D341Med (cell line): ENCODE measurements at places on chromosomes 4 and X.

- DNase-seq: no peak
These were observed 1111.0 kb upstream of the AGA start for GRCh38 chr4:178553201-178553600.

DNA sequence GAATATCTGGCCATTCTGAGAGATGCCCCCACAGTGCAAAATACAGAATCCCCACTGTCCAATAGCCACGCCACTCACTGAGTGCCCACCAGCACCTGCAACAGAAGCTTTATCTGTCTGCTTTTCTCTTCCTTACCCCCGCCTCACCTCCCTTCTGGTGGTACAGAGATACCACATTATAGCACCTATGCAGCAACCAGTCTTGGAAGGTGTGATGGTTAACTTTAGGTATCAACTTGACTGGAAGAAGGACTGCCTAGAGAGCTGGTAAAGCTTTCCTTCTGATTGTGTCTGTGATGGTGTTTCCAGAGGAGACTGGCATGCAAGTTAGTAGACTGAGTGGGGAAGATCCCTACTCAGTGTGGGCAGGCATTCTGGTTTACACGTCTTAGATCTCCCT is 61.8 kb upstream of the TXK start:
- no peak for DNase-seq

DNA sequence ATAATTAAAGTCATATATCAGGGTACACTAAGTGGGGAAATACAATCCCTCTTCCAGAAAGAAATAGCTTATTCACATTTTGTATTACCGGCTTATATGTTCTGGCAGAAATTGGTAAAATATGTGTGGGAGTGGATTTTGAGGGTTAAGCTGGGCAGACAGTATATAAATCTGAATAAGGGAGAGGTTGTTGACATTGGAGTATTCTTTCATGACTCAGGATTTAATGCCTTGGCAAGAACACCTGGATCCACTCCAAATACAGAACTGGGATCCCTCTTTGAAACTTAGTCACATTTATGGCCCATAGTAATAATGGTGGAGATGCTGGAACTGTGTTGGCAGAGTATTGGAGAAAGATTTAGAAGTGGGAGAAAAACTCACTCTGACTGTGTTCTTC is 54.3 kb upstream of the TET2 start:
- DNase-seq: no peak

GRCh38 chr4:874056-874455 is 48.1 kb upstream of the CPLX1 start:
- DNase-seq: no peak

DNA sequence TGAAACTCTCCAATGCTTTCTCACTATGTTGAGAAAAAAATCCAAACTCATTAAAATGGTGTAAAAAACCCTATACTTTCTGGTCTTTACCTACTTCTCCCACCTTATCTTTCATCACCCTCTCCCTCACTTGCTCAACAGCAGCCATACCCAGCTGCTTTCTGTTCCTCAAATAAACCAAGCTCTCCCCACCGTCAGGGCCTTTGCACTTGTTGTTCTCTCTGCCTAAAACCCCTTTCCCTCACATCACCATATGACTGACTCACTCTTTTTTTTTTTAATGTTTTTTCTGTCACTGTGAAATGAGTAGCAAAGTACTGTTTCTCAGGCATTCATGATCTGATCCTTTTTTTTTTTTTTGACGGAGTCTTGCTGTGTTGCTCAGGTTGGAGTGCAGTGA is 122.3 kb upstream of the TMEM164 start:
- DNase-seq: no peak

DNA sequence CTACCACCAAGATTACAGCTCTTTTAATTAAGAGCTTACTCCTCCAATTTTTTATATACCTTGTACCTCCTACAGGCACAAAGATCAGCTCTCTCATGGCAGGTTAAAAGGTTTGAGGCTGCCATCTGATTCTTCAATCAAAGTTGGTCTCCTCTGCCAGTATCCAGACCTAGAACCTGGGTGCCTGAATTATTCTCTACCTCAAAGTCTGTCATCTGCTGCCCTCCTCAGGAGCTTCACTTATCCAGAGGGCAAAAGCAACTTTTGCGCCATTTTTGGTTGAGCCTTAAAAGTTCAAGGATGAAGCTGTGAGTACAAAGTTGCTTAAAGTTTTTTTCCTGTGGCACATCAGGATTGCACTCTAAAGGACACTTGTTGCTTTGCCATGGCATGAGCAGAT is 343.7 kb upstream of the PPP1R2C start:
- DNase-seq: no peak

- DNase-seq: no peak
These were observed 881 bp downstream of the LRCH2 start for GRCh38 chrX:115232933-115233496.

GRCh38 chr4:53586121-53586816 is 5.0 kb downstream of the LNX1 start:
- DNase-seq: no peak

DNA sequence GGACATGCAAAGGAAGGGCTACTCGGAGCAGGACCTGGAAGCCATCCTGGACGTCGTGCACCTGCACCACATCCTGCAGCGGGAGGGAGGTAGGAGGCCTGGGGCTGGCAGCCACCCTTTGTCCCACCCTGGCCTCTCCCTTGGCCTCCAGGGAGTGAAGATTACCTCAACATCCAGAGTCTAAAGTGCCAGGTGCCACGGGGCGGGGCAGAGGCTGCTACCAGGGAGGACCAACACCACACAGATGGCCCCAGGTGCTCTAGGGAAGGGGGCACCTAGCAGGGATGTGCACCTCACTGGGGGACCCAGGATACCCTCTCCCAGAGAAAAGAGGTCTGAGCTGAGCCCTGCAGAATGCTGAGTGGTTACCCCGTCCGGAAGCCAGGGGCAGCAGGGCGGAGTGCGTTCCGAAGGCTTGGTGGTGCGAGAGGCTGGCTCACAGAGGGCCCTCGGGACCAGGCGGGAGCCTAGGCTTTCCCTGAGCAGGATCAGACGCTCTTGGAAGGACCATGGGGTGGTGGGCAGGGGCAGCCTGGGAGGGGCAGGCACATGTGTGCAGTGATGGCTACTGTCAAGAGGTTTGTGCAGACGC is 16.1 kb downstream of the ABCD1 start:
- no peak for DNase-seq

DNA sequence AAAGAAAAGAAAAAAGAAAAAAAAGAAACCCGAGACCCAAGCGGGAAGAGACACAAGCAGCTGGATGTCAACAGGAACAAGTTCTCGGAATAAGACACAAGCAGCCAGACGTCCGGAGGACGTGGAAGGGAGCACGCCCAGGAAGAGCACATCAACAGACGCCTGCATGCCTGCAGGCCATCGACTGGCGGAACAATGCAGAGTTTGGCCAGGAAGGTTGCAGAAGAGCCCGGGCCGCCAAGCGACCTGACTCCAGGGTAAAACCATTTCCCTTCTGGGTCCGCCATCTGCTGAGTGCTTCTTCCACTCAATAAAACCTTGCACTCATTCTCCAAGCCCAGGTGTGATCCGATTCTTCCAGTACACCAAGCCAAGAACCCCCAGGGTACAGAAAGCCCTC is 95.6 kb upstream of the PRR32 start:
- DNase-seq: peak; percentile 1

DNA sequence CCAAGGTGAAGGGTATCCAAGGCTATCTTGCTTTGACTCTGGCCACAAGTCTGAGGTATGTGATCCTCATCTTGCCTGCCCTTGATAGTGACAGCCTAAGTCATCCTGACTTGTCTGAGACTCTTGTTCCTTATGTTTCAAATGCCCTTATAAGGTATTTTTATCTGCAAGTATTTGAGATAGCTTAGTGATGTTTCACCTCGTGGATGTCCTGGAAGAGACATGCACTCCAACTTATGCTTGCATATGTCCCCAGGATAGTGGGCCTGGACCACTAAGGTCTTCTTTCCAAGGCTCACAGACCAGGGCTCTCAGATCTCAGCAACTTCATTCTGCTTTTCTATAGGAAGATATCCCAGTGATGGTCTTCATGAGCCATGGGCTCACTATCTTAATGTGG is 120.5 kb upstream of the WDR1 start:
- peak; percentile 0 for DNase-seq

GRCh38 chrX:147485207-147485606 is 426.5 kb upstream of the FMR1 start:
- DNase-seq: no peak

DNA sequence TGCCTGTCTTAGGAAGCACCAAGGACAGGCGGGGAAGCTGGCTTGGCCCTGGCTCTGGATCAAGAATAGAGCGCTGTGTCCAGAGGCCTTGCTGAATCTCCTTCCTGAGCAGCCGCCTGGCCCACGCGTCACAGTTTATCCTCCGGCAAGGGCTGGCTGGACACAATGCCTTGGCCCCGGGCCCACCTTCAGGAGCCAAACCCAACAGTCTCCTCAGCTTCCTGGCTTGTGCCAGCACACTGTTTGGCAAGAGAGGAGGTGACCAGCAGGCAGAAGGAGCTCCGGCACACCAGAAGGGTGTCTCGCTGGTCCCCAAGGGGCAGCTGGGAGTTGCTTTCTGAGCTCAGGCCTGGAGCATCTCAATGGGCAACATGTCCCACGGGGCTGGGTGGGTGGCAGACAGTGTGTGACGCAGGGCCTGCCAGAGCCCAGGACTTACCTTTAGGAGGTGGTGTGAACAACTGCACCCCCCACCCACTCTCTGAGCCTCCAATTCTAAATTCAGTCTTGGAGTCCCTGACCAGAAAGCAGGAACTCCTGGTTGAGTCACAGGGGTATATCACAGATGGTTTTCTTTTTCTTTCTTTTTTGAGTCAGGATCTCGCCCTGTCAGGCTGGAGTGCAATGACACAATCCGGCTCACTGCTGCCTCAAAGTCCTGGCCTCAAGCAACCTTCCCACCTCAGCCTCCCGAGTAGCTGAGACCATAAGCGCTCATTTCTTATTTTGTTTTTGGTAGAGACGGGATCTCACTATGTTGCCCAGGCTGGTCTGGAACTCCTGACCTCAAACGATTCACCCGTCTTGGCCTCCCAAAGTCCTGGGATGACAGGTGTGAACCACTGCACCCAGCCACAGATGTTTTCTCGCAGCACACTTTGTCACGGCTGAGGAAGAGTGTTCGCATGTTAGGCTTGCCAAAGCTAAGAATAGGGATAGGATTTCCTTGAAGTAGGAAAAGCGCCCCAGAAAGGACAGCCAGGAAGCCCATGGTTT is 361.2 kb downstream of the BCOR start:
- DNase-seq: no peak

DNA sequence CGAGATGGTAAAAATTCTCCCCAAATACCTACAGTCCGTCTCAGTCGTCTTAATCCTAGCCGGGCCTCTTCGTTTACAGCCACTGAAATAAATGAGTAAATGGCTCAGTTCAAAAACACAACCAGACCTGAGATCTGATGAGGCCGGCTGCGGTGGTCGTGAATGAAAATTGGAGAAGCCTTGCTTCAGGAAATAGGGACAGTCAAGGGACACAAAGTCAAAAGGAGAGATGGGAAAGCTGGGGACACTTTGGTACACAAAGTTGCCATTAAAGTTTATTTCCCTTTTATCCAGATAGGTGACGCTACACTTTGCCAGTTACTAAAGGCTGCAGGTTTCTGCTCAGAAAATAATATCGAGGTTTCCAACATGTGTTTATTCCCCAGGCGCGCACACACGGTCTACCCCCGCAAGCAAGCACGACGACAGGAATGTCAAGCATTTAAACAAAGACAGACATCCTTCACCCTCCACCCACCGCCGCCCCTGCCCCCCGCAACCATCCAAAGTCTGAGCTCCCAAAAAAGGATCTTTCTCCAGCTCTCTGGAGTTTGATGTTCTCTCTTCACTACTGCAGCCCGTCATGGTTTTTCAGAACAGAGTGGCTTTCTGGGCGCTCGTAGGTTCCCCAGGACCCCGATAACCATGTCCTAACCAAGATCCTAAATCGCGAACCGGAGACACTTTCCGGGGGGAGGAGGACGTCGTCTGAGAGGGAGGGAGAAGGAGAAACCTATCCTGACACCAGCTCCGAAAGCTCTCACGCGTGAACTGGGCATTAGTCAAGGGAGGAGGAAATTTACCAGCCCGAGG is 1.3 kb upstream of the PCDH7 start:
- no peak for DNase-seq

- DNase-seq: no peak
These were observed 204.5 kb upstream of the PSAPL1 start for GRCh38 chr4:7638984-7639789.
